CD4-positive, alpha-beta T cell treated with Interleukin-4 for 4 hours (primary cell): ENCODE measurements at places on chromosomes 11 and 22.

- DNase-seq = no peak
These were observed 39.8 kb downstream of the AMPD3 start for GRCh38 chr11:10494636-10495463.

DNA sequence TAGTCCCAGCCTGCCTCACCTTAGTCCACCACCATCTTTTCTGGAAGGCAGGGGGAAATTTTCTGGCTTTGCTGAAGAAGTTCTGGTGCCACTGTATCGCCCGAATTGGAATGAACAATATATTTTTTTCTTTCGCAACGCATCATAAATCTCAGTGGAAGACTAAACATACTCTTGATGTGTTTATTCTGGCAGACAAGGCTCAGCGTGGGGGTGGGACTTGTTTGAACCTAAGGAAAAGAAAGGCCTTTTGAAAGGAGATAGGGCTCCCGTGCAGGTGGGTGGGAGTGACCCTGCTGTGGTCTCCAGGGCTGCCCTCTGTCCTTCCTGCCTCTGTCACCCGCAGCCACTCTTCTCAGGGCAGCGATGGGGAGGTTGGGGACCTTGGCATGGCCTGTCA is 42.5 kb downstream of the CD82 start:
- no peak for DNase-seq

DNA sequence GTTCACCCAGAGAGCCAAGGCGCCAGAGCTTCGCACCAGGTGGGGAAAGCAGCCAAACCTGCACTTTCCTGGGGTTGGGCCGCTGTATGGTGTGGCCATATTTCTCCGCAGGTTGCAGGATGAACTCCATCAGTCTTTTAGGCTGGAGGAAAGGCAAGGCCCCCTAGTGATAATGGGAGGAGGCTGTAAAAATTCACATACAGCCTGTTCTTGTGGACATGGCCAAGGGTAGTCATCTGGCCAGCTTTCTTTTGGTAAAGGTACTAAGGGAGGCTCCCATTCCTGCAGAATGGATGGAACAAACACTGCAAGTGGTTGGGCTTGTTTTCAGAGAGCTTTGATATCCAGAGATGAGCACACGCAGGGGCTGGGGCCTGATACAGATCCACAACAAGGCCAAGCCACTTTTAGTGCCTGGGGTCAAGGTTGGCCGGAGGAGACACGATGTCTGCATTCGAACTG is 29.6 kb downstream of the C22orf31 start:
- no peak for DNase-seq

DNA sequence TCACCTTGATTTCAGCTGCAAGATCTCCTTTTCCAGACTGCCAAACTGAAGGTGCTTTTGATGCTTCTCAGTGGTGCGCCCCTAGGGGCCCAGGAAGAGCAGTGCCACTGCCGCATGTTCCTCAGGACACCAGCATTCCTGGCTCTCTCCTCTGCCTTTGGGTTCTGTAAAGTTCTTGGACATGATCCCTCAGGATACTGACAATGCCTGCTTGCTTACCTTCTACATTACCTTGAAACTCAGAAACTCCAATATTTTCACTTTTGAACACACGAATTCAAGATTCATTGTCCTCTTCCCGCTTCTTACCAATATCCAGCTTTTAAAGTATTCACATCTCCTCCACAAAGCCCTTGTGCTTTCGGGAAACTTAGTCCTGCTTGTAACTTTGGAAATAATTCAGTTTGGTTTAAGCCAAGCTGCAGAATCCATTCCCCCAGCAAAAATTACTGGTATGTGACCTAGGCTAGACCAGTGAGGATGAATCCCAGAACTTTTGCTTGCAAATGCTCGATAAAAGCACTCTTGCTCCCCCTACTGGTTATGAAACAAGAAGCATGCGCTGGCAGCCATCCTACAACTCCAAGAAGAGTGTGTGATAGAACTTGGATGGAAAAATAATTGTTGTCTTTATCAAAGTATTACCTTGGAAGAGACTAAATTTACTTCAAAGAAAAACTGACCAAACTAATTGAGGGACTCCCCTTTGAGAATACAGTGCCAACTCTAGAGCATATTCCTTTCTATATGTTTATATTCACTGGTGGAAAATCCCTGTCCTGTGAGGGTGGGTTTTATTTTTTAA is 16.5 kb upstream of the OR5B21 start:
- peak; percentile 65 for DNase-seq

- no peak for DNase-seq
These were observed 3.4 kb downstream of the WEE1 start for GRCh38 chr11:9576701-9577381.

- no peak for DNase-seq
These were observed 1.7 kb upstream of the LDHA start for GRCh38 chr11:18392434-18393321.

- DNase-seq = no peak
These were observed 6.4 kb upstream of the TP53I11 start for GRCh38 chr11:44957040-44957515.

DNA sequence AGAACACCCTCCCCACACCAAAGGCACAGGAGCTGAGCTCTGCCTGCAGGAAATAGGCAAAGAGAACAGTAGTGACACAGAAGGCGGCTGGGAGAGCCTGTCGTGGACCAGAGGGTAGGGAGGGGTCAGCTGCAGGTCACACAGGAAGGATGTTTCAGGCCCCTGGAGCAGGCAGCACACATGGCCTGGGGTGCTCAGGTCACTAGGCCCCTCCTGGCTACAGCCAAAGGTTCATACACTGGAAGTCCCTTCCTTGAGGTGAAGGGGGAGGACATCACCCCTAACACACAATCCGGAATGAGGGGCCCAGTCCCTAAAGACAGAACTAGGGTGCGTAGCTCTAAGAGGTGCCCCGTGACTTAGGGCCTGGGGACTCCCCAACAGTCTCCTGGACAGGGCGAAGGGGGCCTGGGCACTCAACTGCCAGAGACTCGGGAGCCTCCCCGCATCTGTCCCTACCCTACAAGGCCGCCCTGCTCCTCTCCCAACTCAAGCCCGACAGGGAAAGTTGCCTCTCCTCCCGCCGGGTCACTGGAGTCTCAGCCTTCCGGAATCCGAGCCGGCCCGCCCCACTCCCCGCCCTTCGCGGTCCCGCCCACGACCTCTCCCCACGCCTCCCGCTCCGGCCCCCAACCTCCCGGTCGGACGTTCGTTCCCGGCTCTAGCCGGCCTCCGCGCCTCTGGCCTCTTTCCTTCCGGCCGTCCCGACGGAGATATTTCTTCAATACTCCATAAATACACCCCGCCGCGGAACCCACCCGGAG is at the start of gene CYB5R2:
Gene CYB5R2, minus strand, starts transcription at position 541 of the 764 bp plus-strand sequence. CDS start 675 bp downstream, outside the sequence.
- no peak for DNase-seq

DNA sequence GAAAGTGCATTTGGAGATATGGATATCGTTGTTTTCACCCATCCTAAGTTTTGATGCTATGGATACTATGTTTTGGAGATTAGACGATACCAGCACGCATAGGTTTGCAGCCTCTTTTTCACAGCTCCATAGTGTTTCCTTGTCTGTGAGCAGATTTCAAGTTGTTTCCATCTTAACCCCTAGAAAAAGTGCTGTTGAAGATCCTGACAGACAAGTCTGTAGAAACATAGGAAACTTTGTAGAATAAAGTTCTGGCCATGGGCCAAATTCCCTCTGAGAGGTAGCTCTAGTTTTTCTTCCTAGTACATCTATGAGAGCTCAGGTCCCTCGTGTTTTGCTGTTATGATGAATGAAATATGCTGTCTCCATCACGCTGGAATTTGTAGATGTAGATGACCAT is 32.4 kb downstream of the ST3GAL4 start:
- DNase-seq = no peak

GRCh38 chr11:65791719-65792213 is 4.9 kb downstream of the OVOL1 start:
- DNase-seq = peak; percentile 60

DNA sequence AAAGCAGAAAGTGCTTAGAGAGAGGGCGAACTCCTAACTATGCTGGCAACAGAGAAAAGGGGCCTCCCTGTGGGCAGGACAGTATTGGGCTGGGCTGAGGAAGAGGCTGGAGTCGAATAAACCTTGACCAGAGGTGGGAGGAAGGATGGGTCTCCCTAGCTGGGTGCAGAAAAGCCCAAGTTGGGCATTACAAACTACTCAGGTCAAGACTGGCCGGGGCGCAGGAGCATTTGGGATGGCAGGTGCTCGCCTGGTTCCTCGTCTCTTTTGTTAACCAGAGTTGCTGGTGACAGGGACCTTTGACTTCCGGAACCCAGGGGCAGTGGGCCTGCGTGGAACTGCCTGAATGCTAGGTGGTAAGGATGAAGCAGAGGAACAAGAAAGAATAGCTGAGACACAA is 80.3 kb upstream of the SHISAL1 start:
- DNase-seq = no peak

GRCh38 chr11:46392421-46393230 is 1.1 kb upstream of the CHRM4 start:
- DNase-seq = peak; percentile 68

GRCh38 chr11:46522682-46523281 is 71.0 kb downstream of the AMBRA1 start:
- DNase-seq = no peak

- no peak for DNase-seq
These were observed 52.0 kb downstream of the RELT start for GRCh38 chr11:73428227-73428626.

DNA sequence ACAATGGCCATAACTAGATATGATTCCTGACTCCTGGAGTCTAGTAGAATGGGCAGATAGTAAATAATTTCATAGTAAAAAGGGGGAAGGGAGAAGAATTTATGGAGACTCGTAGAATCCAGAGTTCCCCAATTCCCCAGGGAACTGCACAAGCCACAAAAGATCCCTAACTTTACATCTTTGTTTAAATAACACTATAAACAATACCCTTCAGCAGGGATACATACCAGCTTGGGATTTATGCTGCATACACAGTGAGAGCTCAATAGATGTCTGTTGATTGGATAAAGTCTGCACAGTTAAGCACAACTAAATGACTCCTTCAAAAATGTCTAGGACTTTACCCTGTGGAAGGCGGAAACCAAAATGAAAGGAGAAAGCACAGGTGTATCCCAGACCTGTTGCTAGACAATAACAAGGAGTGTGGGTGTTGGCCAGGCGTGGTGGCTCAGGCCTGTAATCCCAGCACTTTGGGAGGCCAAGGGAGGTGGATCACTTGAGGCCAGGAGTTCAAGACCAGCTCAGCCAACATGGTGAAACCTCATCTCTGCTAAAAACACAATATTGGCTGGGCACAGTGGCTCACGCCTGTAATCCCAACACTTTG is 6.8 kb downstream of the SLC35F2 start:
- no peak for DNase-seq

- no peak for DNase-seq
These were observed 5.5 kb downstream of the C11orf24 start for GRCh38 chr11:68266121-68266891.

DNA sequence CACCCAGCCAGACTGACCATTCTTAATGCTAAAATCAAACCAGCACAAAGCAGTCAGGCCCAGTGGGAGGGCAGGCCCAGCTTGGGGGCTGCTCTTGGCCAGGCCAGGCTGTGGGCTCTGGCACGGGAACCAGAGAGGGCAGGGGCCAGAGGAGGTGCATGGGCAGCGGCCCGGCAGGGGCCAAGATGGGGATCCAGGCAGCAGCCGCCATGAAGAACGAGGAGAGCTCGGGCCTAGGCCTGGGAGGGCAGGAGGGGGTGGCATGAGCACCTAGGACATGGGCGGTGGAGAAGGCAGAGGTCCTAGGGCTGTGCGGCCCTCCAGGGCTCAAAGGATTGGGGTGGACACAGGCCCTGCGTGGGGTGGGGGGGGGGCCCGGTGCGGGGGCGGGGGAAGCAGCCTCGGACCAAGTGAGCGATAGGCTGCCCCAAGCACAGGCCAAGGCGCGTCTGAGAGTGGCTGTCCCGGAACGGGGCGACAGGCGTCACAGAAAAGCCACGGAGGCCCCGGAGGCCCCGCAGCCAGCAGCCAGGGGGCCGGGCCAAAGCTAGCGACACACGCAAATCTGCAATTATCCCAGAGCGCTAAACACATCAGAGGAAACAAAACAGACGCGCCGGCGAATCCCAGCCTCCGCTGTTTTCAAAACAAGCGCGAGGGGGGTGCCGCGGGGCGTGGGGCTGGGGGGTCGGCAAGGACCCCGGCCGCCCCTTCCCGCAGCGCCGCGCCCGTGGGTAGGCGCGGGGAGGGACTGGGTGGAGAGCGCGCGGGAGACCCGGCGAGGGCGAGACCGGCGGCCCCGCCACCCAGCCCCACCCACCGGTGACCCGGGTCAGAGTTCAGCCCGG is 8.3 kb downstream of the PLXNB2 start:
- no peak for DNase-seq

DNA sequence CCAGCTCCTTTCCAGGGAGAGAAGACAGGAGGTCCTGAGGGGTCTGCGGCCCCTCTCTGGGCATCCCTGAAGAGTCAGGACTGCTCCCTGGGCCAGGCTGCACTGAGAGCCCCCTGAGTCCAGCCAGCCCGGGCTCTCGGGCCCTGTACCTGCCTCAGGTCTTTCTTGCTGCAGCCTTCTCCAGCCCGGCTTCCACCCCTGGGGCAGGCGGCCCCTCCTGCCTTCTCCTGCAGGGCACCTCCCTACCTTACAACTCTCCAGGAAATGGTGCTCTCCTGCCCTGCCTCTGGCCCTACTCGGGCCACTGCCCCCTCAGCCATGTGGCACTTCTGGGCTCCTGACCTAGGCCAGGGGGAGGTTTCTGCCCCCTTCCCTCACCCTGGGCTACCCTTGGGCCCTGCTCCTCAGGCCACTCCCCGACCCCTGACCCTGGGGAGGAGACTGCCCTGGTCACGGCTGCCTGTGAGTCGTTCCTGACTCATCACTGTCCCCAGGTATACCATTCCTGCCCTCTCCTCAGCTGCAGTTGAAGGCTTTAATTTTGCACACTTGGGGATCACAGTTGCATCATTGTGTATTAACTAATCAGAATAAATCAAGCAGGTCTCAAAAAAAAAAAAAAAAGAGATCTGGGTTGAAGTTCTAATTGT is 251.1 kb downstream of the NXPE2 start:
- no peak for DNase-seq

DNA sequence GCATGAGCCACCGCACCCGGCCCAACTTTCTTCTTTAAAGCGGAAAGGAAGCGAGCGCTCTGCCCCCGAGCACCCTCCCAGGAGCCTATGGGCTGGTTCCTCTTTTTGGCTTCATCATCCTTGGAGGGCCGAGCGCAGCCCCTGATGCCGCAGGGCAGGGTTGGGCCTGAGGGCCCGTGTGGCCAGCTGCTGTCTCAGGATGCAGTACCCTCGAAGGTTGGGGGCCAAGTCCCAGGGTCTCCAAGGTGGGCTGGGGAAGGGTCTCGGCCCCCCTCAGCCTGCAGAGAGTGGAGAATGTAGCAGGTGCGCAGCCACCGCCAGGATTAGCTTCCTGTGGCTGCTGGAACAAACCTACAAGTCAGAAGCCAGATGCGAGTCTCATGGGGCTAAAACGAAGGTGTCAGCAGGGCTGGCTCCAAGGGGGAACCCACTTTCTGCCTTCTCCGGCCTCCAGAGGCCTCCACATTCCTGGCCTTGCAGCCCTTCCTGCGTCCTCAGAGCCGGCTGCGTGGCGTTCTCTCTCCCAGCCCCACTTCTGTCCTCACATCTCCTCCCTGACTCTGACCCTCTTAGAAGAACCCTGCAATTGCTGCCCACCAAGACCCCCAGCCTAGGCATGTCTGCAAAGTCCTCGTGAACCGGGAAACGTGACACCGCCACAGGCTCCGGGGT is 2.9 kb downstream of the PANX2 start:
- DNase-seq = no peak

GRCh38 chr22:28299753-28300152 is 379.9 kb downstream of the TTC28 start:
- DNase-seq = no peak
